ENCODE measurements at places on chromosomes 4 and X.

GRCh38 chrX:18899796-18900380, 84.0 kb downstream of the PHKA2 start:
- DNase-seq = no peak

DNA sequence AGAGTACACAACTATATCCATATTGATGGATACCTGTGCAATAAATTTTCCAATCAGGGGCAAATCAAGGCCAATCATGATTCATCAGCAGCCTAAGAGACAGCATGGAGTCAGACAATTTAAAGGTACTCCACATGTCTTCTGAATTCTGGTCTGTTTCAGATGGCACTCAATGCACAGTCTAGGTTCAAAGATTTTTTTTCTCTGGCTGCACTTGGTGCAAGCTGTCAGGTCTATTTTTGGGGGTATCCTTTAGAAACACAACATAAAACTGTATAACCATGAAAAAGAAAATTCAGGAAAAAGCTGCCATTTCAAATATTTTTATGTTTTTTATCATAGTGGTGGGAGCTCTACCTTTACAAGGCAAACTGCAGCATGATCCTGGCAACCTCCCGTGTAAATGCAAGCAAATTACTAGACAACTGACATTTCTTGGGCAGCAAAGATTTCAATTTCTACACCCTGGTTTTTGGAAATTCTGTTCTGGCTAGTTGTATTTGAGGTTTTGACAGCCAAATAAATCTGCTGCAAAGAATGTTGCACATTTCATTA, 310.3 kb downstream of the KCNIP4 start:
- no peak for DNase-seq

GRCh38 chr4:73447671-73448070, 11.7 kb downstream of the AFP start:
- no peak for DNase-seq

GRCh38 chrX:45801554-45801953, 600.9 kb upstream of the DIPK2B start:
- no peak for DNase-seq

DNA sequence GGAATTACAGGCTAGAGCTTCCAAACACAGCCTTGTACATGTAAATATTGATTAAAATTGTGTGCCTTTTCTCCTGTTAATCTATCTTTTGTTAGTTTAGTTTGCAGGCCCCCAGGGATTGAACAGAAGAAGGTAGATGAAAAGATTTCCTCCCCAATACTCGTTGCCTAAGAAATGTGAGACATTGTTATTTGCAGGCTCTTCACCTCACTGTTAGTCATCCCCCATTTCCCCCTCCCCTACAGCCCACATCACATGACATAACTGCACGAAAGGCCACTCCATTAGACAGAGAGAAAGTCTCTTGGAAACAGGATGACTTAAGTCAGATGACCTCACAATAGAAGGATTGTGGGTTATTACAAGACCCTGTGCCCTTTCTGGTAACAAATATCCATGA, 13.3 kb upstream of the MID1 start:
- DNase-seq = no peak

DNA sequence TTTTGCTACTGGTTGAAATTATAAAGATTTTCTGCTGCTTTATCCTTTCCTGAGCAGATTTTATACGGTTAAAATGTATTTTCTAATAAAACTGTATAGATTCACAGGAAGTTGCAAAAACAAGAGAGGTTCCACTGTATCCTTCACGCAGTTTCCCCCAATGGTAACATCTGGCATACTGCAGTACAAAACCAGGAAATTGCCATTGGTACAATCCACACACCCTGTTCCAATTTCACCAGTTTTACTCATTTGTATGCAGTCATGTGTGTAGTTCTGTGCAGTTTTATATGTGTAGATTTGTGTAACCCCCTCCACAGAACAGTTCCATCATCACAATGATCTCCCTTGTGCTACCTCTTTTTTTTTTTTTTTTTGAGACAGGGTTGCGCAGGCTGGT, 20.0 kb downstream of the DDX3X start:
- no peak for DNase-seq

DNA sequence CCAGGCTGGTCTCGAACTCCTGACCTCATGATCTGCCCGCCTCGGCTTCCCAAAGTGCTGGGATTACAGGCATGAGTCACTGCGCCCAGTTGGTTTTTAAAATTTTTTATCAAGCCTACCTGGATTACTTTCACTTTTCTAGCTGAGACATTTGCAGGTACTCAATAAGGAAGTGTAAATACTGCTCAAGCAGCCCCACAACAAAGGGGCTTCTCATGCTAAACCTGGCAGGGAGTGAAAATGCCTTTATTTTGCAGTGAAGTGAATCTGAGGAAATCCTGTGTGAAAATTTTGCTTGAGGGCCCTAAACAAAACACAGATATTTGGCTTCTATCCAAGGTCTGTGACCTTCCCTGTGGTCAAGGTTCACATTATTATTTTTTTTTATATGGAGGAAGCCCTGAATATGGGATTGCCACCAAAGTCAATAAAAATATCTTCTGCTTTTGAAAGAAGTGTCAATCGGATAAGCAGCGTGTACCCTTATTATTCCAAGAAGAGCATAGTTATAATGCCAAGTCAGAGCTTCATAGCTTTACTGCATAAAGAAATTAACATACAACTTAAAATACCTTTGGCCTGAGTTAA, 481.0 kb downstream of the SH2D1A start:
- no peak for DNase-seq

DNA sequence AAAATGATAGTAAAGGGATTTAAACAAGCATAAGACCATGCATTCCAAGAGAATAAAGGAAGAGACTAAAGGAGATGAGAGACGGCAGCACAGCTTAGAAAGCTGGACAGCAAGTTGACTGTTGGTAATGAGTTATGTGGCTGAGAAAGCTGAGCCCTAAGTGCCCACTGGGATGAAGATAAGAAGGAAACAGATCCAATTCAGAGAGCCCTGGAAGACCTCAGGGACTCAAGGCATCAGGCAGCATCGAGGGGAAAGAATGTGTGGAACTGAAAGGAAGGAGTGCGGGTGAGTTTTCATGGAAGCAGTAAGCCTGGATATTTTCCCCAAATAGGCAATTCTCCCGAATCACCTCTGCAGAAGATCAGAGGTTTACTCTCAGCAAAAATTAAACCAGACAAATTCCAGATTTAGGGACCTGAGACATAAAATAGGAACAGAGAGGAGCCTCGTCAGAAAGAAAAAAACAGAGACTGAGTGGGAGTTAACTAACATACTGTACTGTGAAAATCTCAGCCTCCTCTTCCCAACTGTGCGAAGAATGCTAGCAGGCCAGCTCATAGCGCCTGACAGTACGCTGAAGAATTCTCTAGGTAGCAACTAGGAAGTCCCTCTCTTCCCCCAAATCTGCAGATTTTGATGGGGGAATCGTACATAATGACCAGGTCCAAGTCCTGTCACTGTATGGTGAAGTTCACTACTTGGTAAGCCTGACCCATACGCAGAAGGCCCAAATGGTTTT, 187.7 kb upstream of the TAPT1 start:
- no peak for DNase-seq

GRCh38 chr4:13483768-13484121, 395 bp downstream of the RAB28 start:
- DNase-seq = peak; percentile 42

- no peak for DNase-seq
Measured at GRCh38 chr4:78417603-78418002, 134.0 kb upstream of the ANXA3 start.

DNA sequence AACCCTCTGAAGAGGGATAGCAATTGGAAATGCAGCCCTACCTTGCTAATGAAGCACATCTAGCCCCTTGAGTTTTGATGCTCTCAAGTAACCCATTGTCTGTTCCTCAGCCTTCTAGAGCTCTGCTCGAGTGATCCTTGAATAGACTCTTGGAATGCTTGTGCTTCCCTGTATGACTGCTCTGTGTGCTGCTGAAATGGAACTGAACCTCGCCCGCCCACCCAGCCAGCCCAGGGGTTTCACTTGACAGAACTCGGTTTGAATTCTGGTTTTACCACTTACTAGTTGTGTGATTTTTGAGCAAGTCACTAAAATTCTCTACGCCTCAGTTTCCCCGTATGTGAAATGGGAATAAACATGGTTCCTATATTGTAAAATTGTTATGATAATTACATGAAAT, 77.1 kb downstream of the MID2 start:
- no peak for DNase-seq

- DNase-seq = no peak
Measured at GRCh38 chr4:150136036-150136435, 57.8 kb downstream of the DCLK2 start.

GRCh38 chrX:110222497-110223257, 95.2 kb downstream of the AMMECR1 start:
- no peak for DNase-seq

GRCh38 chrX:85836868-85837267, 210.5 kb downstream of the CHM start:
- DNase-seq = no peak

- DNase-seq = no peak
Measured at GRCh38 chrX:153969904-153970356, 1.7 kb downstream of the HCFC1 start.

DNA sequence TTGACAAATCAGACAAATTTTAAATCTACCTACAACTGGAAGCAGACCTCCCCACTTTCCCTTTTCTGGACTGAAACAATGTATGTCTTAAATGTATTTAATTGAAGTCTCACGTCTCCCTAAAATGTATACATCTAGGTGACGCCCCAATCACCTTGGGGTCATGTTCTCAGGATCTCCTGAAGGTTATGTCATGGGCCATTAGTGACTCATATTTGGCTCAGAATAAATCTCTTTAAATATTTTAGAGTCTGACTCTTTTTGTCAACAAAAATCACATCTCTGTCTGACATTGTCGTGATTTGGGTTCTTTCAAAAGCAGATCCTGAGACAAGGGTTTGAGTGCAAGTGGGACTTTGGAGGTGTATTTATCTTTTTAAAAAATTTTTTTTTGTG, 26.2 kb upstream of the BOD1L1 start:
- DNase-seq = no peak

DNA sequence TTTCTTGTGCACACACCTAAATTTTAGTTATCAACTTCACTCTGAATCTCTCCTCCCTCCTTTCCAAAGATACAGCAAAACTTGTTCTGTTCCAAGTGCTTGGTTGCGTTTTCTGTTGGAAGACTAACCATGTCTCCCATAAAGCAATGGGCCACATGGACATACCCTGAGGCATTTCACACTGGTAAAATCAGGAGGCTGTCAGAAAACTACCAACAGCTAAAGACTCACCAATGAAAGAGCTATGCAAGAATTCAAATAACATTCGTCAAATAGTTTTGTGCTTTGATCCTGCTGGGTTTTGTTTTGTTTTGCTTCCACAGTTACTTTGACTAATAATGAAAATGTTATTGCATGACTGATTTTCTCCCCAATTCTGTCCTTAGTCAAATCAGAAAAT, 46.0 kb downstream of the PHEX start:
- DNase-seq = no peak

DNA sequence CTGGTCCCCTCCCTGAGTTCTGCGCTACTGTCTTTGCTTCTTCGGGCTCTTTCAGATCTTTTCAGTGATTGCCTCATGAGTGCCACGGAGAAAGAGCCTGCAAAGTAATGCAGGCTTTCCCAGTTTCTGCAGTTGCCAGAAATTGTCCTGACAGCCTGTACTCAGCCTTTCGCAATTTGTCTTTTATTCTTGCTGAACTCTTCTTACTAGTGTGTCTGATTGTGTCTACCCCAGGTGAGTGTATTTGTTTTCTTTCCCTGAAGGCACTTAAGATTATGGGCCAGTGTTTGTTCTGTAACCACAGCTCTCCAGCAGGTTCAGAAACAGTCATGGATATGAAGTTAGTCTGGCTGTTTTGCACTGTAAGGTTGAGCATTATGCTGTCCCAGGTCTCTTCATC, 47.1 kb downstream of the FAM193A start:
- no peak for DNase-seq
